ENCODE measurements at places on chromosomes 6 and 20.

DNA sequence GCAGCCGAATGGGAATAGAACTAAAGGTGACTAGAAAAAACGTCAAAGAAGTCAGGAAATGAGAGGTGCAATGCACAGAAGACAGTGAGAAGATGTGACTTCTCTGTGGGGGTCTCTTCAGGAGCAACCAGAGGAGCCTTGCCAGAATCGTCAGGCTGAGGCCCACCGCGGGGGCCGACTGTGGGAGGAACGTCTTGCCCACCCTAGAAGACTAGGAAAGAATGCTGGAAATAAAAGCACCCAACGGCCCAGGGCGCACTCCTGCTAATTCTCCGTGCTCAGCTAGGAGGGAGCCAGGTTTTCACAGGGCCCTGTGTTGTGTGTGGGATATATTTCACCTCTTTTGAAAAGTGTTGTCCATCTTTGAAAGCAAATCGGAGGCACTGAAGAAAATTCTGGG, 129.2 kb downstream of the SMOC2 start:
- no peak for DNase-seq

GRCh38 chr20:46604551-46605133, 46.6 kb downstream of the SLC13A3 start:
- DNase-seq: no peak

DNA sequence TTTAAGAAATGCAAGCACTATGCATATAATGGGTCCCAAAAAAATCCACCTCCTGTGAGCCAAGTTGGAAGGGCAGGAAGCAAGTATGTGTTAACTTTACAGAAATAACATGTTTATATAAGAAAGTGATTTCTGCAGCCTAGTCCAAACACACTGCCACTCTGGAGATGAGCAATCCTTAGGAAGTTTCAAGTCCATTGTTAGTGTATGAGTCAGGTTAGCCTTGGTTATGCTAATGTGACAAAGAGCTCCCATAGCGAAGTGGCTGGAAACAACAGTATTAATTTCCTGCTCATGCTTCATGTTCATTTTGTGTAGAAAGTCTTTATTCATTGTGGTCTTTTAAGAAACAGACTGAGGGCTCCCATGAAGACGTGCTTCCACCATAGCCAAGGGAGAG, 121.4 kb downstream of the TBXT start:
- no peak for DNase-seq

DNA sequence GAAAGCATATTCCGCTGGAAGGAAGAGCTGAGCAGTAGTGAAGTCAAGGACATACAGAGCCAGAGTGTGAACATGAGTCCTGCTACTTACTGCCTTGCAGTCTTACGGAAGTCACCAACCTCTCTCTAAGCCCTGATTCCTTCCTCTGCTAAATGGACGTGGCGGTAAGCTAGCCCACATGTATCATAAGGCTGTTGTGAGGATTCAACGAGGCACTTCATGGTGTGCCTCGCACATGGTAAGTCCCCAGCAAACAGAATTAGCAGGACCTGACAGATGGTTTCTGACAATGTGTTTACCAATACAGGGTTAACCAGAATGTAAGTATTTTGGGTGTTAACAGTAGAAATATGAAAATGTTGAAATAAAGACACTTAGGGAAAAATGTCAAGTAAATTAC, 93.2 kb downstream of the IRF4 start:
- no peak for DNase-seq

GRCh38 chr20:48128436-48128835, 343.2 kb upstream of the SULF2 start:
- no peak for DNase-seq

GRCh38 chr6:72809746-72810379, 188.0 kb downstream of the KCNQ5 start:
- no peak for DNase-seq

DNA sequence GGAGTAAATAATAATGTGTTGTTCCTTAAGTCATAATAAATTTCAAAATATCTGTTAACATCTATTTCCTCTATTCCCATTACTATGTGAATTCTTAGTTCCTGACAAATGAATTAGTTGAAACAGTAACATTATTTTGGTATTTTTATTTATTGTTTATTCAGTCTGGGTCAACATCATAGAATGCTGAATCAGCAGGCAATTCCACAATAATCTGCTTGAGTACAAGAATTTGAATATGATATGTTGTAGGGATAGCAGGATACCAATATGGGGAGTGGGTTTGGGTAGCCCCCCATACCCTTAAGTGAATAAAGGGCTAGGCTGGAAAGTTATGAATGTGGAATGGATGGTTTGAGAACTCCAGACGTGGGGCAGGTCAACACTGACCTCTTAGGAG, 373.2 kb upstream of the CHD6 start:
- DNase-seq: no peak

- no peak for DNase-seq
Measured at GRCh38 chr6:12293235-12293930, 3.2 kb downstream of the EDN1 start.

- no peak for DNase-seq
Measured at GRCh38 chr6:140061110-140062042, 686.9 kb upstream of the CITED2 start.

- DNase-seq: no peak
Measured at GRCh38 chr6:24016857-24017256, 109.2 kb upstream of the NRSN1 start.

DNA sequence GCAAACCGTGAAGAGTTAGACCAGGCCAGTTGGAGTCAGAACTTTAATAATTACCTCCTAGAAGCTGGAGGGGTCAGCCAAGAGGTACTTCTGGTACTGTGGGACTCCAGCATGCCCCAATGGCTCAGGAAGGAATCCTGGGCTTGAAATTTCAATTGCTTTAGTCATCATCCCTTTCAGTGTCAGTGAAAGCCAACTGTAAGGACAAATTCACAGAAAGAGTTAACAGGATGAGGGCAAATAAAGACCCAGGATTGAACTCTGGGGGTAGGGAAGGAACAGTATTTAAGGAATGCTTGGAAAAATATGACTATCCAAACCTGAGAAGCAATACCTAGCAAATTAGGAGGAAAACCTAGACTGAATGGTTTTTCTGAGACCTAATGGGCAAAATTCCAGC, 735.1 kb upstream of the MARCKS start:
- DNase-seq: peak; percentile 60

DNA sequence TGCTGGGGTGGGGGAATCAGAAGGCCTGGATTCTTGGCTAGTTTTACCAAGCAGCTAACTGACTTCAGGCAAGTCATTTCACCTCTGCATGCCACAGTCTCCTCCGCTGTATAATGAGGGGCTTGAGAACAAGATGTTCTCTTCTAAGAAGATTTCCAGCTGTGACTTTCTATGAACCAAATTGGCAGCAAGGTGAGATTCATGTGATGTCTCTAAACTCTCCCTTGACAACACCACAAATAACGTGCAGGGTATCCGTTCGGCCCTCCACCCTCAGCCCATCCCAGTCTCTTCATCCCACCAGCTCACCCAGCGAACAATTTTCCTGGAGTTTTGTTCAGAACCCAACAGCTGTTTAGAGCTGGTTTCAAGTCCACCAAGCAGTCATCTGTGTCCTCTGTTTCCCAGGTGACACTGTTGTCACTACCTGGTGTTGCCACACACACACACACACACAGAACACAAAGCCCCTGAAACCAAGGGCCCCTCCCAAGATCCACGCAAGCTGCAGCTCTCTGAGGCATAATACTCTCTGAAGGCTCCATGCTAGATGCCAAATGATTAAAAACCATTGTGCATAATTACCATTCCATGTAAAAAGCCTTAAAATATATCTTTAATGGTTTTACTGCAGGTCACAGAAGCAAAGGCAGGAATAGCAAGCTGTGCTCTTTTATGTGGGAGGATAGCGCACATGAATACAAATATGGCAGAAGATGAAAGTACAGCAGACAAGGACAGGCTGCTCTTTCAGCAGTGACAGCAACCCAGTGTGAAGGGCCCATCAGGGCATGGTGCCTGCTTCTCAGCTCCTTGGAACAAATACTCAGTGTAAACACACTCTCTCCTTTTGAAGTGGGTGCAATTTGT, 48.2 kb downstream of the ARHGAP18 start:
- DNase-seq: no peak

GRCh38 chr6:15901141-15902115, 227.5 kb upstream of the MYLIP start:
- peak; percentile 32 for DNase-seq

DNA sequence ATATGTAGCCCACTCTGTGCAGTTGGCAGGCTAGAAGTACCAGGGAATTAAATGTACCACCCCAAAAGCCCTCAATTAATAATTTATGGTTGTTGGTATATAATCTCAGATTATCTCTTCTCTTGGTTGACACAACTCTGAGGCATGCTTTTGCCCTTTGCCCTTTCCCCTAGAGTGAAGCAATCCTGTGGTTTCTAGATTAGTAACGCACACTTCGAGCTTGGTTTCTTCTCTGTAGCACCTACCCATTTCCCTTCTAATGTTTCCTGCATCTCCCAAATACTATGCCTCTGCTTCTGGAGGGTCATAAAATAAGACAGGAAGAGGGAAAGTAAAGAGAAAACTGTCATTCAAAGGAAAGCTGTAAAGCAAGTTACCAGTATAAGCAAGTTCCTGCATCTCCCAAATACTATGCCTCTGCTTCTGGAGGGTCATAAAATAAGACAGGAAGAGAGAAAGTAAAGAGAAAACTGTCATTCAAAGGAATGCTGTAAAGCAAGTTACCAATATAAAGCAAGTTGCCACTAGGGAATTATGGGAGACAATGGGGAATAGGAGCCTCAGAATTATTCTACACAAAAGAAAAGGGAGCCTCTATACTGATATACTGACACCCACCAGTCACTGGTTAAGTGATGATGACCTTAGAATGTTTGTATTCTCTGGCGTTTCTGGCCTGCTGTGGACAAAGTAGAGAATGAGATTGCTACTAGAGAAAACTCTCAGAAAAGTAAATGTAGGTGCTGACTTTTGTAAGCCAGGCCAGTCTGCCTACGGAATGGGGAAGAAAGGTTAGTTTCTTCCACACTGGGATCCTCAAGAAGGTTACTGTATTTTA, 862.6 kb upstream of the MAN1A1 start:
- DNase-seq: peak; percentile 4

DNA sequence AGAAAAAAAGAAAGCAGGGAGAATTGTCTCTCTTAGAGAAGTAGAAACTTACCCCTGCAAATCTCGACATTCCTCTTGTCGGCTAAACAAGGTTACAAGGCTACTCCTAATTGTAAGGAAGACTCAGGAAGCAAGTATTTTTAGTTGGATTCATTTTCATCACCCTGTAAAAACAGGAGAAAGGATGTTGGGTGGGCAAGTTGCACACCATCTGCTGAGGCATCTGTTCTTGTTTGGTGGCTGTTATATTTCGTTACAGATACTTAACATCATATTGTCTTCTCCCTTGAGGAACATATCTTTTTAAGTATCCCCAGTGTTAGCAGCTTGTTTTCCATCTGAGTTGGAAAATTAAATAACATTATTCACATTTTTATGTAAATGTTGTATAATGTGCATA, 187.5 kb downstream of the PLCB4 start:
- no peak for DNase-seq

DNA sequence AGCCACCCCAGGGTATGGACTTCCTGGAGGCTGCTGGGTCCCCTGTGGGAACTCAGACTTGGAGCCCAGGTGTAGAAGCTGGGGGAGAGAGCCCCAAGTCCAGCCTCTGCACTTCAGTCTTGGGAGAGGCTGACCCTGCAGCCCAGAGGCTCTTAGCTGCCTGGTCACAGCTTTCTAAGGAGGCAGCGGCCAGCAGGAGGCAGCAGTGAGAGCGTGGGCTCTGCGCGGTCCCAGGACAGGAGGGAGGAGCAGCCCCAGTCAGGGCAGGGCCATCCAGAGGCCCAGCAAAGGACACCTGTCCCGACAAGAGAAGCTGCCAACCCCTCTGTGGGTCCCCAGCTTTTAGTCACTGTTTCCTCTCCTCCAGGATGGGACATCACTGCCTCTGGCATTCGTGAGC, 9.4 kb downstream of the TREML2 start:
- peak; percentile 83 for DNase-seq

- no peak for DNase-seq
Measured at GRCh38 chr6:90118581-90118980, 178.1 kb downstream of the BACH2 start.

DNA sequence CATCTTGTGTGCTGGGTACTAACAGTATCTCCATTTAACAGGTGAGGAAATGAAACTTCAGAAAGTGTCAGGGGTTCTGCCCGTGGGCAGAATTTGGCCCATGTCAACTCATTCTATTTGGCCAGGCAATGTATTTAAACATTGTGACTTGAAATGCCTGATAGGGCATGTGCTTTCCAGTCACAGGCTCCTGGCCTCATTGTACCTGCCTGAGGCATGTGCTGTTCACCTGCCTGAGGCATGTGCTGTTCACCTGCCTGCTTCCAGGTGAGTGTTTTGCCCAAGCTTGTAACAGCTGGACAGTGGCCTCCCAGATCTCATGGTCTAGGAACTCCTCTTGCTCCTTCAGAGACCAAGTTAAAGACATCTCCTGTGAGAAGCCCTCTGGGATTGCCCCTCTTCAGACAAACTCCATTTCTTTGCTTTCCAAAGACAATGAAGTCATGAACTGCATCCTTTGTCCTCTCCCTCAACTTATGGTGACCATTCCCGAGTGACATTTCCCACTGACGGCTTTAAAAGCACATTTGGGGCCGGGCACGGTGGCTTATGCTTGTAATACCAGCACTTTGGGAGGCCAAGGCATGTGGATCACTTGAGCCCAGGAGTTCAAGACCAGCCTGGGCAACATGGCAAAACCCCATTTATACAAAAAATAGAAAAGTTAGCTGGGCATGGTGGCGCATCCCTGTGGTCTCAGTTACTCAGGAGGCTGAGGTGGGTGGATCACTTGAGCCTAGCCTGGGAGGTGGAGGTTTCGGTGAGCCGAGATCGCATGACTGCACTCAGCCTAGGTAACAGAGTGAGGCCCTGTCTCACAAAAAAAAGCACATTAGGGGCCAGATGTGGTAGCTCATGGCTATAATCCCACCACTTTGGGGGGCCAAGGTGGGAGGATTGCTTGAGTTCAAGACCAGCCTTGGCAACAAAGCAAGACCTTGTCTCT, 48.7 kb downstream of the BCAS4 start:
- DNase-seq: no peak

GRCh38 chr6:40634429-40634828, 47.3 kb upstream of the LRFN2 start:
- DNase-seq: no peak

GRCh38 chr6:83365931-83366330, 64.9 kb downstream of the ME1 start:
- DNase-seq: no peak

- DNase-seq: peak; percentile 4
Measured at GRCh38 chr6:62150048-62150663, 135.9 kb downstream of the KHDRBS2 start.

- DNase-seq: peak; percentile 29
Measured at GRCh38 chr6:116536216-116536621, 9.3 kb downstream of the TRAPPC3L start.

GRCh38 chr6:106745197-106745770, 115.9 kb downstream of the QRSL1 start:
- no peak for DNase-seq

Data from ELF-1 (cell line).